ENCODE measurements at places on chromosomes 13 and 19.

DNA sequence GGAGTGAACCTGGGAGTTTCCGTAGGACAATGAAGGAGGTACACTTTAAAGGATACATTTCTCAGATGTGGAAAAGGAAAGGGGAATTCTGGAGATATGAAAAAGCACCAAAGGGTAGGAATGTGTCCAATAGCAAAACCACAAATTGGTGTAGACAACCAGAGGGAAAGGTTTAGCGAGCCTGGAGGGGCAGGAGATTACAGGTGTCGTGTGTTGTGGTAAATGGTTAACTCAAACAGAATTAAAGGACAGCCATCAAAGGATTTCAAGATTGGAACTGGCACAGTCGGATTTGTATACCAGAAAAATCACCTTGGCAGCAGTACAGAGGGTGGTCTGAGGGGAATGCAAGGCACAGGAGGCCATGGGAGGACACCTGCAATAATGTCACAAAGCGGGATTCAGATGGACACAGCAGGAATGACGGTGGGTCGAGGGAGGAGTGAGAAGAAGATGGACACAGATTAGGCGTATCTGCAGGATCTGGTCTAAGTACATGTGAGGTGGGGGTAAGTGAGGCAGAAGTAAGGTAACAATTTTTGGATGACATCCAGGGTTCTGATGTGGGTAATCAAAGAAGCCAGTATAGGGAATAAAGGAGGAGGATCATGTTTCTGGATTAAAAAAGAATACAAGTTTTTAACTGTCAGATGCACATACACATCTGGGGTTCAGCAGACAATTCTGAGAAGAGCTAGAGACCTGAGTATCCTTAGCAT, 361.6 kb downstream of the KLF12 start:
- DNase-seq = no peak

GRCh38 chr13:20430296-20430695, 95.4 kb downstream of the CRYL1 start:
- no peak for DNase-seq

DNA sequence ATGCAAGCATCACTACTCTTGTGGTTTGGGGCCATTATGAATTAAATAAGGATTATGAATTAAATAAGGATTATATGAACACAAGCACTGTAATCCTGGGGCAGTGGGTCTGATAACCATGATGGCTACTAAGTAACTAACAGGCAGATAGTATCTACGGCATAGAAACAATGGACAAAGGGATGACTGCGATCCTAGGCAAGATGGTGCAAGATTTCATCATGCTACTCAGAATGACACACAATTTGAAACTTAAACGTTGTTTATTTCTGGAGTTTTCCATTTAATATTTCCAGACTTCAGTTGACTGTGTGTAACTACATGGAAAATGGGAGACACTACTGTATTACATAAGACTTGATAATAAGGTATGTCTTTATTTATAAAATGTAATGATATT, 15.1 kb downstream of the KCNRG start:
- no peak for DNase-seq

DNA sequence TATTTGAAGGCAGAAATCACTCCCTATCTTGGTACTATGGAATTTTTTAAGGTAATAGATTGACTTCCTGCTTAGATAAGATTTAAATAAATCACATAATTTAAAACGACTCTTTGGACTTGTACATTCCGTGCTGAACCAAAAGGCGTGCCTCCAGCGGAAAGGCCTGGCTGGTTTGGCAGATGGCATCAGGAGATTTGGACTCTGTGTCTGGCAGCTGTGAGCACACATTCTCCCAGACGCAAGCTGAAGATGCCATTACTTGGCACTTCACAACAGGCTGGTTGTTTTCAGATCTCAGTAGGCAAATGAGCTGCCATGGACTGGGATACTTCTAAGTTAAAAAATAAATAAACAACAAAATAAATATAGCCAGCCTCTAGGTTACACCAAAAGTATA, 104.5 kb upstream of the SLC15A1 start:
- DNase-seq = no peak

- DNase-seq = no peak
Observed at GRCh38 chr13:42968906-42969305, 23.1 kb downstream of the EPSTI1 start.

GRCh38 chr19:11494634-11495285, 10.9 kb downstream of the ZNF653 start:
- DNase-seq = no peak

DNA sequence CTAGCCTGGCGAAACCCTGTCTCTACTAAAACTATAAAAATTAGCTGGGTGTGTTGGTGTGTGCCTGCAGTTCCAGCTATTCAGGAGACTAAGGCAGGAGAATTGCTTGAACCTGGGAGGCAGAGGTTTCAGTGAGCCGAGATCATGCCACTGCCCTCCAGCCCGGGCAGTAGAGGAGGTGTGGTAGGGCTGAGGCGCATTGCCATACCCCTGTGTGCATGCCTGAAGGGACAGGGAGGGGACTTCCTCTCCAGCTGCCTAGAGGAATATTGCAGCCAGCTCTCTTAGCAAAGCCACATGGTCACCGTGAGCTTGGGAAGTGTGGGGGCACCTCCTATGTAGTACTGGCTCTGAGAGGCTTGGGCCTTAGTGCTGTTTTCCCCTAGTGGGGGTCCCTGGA, 29.2 kb upstream of the PEPD start:
- DNase-seq = no peak

DNA sequence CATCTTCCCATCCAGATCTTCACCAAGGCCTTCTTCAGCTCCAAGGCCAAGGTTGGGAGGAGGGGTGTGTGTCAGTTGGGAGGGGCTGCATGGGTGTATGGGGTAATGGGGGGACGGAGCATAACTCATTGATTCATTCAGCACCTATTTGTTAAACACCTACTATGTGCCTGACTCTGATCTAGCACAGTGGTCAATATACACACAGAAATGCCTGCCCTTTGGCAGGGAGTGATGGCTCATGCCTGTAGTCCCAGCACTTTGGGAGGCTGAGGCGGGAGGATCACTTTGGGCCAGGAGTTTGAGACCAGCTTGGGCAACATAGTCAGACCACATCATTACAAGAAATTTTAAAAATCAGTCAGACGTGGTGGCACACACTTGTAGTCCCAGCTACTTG, 19.2 kb upstream of the SPACA4 start:
- no peak for DNase-seq

DNA sequence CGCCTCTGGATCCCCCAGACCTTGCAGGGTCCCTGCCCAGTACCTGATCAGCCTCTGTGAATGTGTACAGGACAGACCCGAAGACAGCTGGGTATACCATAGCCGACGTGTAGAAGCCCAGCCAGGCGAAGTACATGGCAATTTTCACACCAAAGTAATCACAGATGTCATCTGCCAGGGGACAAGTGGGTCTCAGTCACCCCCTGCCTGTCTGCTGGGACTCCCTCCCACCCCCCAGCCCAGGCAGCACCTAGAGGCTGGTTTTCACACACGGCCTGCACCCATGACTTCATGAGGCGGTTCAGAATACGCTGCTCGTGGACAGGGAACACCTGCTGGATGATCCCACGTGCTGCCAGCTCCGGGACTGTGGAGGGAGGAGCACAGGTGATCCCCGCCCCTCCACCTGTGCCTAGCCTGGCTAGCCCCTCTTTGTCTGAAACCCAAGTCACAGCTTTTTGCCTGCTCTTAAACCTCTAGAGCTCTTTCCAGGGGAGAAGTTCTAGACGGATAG, 3.6 kb downstream of the ANO8 start:
- no peak for DNase-seq

DNA sequence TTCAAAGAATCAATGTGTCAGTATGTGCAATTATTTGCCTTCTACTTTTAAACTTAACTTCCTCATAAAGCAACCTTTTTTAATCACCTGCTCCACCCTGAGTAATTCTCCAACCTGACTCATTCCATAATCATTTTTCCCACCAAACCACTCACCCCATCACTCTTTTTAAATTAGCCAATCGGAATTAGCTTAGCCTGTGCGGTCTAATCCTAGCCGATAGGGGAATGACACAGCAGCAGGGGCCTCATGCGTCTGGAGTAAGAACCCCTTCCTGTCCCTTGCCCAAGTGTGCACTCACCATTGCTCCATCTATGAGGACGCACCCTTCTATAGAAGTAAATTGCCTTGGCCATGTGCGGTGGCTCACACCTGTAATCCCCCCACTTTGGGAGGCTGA, 27.4 kb upstream of the ZNF83 start:
- DNase-seq = no peak

GRCh38 chr13:98746968-98747367, 5.5 kb downstream of the SLC15A1 start:
- no peak for DNase-seq

DNA sequence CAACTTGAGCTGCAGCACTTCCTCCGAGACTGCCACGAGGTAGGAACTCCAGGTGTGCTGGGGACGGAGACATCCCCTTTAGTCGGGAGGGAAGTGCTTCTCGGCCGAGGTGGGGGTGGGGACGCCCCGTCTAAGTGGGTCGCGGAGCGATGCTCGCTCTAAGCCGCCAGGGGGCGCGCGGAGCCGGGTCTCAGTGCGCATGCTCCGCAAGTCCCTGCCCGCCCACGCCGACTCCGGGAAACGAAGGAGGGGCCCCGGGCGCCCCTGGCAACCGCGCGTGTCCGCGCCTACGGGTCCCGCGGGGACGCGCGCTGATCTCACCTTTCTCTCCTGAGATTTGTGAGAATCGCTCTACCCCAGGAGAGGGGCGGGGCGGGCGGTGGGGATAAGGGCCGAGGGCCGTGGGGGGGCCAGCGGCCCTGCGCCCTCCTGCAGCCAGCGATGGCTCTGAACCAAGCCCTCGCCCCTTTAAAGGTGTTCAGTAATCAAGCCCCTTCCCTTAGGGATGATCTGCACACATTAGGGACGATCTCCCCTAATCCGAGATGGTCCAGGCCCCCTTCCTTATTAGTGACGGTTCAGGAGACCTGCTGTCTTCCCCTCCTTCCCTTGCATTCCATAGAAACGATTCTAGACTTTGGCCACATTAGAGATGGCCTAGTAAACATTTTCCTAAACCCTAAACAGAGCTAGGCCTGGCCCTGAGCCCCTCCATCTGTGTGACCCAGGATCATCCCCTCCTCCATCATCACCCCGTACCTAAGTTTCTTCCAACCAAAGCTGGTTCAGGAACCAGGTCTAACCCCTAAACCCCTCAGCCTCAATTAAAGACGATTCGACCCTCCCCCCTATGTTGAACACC, 47.3 kb upstream of the SHKBP1 start:
- peak; percentile 74 for DNase-seq

GRCh38 chr13:113937527-113938180, 36.2 kb downstream of the C13orf46 start:
- DNase-seq = no peak

GRCh38 chr13:98298599-98298998, 121.5 kb upstream of the RNF113B start:
- no peak for DNase-seq

- no peak for DNase-seq
Observed at GRCh38 chr13:28865951-28866350, 45.8 kb downstream of the MTUS2 start.

- no peak for DNase-seq
Observed at GRCh38 chr13:76965759-76966421, 17.6 kb downstream of the ACOD1 start.

- no peak for DNase-seq
Observed at GRCh38 chr13:51035469-51035868, 75.6 kb downstream of the C13orf42 start.

DNA sequence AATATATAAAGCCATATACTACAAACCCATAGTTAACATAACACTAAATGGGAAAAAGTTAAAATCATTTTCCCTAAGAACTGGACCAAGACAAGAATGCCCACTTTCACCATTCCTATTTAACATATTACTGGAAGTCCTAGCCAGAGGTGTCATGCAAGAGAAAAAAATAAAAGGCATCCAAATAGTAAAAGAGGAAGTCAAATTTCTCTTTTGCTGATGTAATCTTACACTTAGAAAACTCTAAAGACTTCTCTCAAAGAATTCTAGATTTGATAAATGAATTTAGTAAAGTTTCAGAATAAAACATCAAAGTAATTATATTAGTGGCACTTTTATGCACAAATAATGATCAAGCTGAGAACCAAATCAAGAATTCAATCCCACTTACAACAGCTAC, 678.9 kb upstream of the SLITRK5 start:
- DNase-seq = no peak

DNA sequence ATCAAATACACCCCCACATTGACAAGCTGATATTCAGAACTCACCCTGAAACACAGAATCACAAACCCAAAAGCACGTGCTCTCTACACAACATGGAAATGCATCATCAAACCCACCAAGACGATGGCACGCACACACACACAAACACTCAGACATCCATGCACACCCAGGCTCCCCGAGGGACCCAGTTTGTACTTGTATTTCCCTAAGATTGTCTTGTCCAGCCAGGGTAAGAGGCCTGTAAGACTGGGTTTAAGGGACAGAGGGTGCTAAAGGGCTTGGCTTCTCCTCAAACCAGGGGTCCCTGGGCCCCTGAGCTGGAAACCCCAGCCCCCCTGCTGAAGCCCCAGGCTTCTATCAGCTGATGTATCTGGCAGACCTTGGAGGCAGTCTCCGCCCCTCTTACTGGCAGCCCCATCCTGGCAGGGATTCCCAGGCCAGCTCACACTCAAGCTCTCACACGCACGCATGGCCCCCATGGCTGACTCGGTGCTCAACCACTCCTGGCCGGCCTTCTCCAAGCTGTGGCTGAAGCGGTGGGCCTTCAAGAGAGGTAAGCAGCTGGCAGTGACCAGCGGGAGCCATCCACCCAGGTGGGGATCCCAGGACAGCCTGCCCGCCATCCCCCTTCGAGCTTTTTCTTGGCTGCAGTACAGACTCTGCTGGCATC, 6.5 kb downstream of the ARHGEF18 start:
- DNase-seq = no peak

DNA sequence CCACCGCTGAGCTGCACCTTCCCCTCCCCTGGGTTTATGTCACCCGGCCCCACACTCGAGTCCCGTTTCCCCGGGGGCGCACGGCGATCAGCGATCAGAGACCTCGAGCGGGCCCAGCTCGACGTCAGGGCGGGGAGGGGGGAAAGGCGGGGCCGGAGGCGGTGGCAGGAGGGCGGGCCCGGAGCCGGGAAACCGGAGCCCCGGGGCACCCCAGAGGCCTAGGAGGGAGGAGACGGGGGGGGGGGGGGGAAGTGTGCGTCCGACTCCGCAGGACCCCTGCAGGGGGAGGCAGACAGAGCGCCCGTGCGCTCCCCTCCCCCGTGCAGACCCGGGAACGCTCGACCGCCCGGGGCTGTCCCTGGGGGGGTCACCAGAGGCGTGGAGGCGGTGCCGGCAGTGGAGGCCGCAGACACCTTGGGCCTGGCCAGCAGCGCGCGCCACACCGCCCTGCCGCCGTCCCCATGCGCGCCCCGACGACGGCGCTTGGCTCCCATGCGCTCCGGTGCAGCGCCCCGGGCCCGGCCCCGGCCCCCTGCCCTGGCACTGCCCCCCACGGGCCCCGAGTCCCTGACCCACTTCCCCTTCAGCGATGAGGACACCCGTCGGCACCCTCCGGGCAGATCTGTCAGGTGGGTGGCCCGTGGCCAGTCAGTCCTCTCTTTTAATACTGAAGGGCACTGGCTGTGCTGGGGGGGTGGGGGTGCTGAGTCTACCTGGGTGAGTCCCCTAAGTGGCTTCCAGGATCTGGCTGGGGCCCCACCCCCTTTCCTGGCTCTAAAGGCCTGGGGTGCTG, 11.8 kb downstream of the PDE4A start:
- DNase-seq = no peak
